Vagina (tissue), 2 donors: ENCODE measurements at places on chromosomes 6 and 20. TPM values are rescaled to one million over a fixed set of nuclear protein-coding genes. Genes with fewer than 3 reads are reported as not detected.
A peak's percentile ranks its signal among the peaks of the same experiment; 100 is the strongest.

DNA sequence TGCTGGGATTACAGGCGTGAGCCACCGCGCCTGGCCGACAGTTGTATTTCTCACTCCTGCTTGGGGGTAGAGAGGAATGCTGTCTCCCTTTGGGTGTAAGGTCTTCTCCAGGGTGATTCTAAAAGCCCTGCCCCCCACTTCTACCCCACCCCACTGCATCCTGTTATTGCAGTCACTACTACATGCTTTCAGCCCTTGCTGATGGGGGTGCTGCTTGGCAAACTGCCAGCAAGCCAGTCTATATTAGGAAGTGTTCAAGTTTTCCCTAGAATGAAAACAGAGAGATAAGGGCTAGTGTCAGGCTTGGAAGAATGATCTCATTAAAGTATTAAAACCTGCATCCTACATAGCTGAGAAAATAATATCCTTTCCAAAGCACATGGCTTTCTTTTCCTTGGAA, 31.3 kb downstream of the TTI1 start:
- no peak for DNase-seq
- no peak overlapping the region for H3K27ac ChIP-seq
- peaks cover 62% of the 10 kb centered on the region for H3K36me3 ChIP-seq
- H3K4me3 ChIP-seq, result no peak overlapping the region

The RFX6 gene
- not detected for total RNA-seq

GRCh38 chr20:51169813-51170212, 146.9 kb upstream of the KCNG1 start:
- no peaks in the 10 kb centered on the region for H3K27me3 ChIP-seq
- no peak for DNase-seq
- no peaks in the 10 kb centered on the region for H3K4me1 ChIP-seq

- DNase-seq, result no peak
- H3K27me3 ChIP-seq, result no peaks in the 10 kb centered on the region
- H3K4me1 ChIP-seq, result no peaks in the 10 kb centered on the region
- H3K4me3 ChIP-seq, result no peak overlapping the region
Observed at GRCh38 chr6:56399672-56400263, 152.4 kb upstream of the COL21A1 start.

GRCh38 chr6:148530976-148531375, 188.3 kb downstream of the SASH1 start:
- peaks cover 16% of the 10 kb centered on the region for H3K4me1 ChIP-seq
- peak overlapping the region; percentile 58 for H3K27ac ChIP-seq
- no peaks in the 10 kb centered on the region for H3K27me3 ChIP-seq
- no peak overlapping the region for H3K4me3 ChIP-seq
- no peak for DNase-seq
- peaks cover 64% of the 10 kb centered on the region for H3K36me3 ChIP-seq

DNA sequence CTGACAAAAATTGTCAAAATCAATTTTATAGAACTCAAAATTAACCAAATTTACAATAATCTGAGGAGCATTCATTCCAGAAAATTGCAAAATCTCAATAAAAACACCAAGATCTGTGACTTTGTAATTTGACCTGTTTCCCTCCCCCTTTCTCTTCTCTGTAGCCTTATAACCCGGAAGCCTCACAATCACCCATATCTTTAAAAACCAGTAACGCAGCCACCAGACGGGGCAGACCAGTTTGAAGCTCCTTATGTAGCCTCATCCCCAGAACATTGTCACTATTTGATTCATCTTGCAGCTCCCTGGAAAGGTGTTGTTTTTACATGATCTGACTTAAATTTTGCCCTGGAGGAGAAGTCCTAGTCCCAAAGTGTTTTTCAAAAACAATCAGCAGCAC, 27.5 kb upstream of the TGM6 start:
- H3K36me3 ChIP-seq, result no peaks in the 10 kb centered on the region
- DNase-seq, result peak; percentile 11
- no peaks in the 10 kb centered on the region for H3K4me1 ChIP-seq
- H3K27ac ChIP-seq, result no peak overlapping the region
- H3K27me3 ChIP-seq, result no peaks in the 10 kb centered on the region

The PLG gene
- total RNA-seq, result not detected

The POPDC3 gene
- not detected for total RNA-seq

- DNase-seq, result no peak
- H3K36me3 ChIP-seq, result no peaks in the 10 kb centered on the region
- H3K4me3 ChIP-seq, result no peak overlapping the region
- no peaks in the 10 kb centered on the region for H3K4me1 ChIP-seq
Observed at GRCh38 chr6:54134935-54135334, 23.7 kb downstream of the MLIP start.
